ENCODE measurements at places on chromosomes 12 and 14. TPM values are rescaled to one million over a fixed set of nuclear protein-coding genes. Genes with fewer than 3 reads are reported as not detected.

GRCh38 chr12:4584281-4584680 is 22.3 kb downstream of the DYRK4 start:
- no peak overlapping the region for H3K27ac ChIP-seq
- no peaks in the 10 kb centered on the region for H3K27me3 ChIP-seq
- no peaks in the 10 kb centered on the region for H3K4me1 ChIP-seq
- no peaks in the 10 kb centered on the region for H3K36me3 ChIP-seq

SIRT4 gene
- total RNA-seq: 6.2 TPM

GRCh38 chr12:100554608-100555077 is 18.8 kb upstream of the GAS2L3 start:
- H3K36me3 ChIP-seq: no peaks in the 10 kb centered on the region
- H3K27ac ChIP-seq: no peak overlapping the region
- no peaks in the 10 kb centered on the region for H3K27me3 ChIP-seq
- peaks cover 12% of the 10 kb centered on the region for H3K4me1 ChIP-seq
- H3K4me3 ChIP-seq: no peak overlapping the region

DNA sequence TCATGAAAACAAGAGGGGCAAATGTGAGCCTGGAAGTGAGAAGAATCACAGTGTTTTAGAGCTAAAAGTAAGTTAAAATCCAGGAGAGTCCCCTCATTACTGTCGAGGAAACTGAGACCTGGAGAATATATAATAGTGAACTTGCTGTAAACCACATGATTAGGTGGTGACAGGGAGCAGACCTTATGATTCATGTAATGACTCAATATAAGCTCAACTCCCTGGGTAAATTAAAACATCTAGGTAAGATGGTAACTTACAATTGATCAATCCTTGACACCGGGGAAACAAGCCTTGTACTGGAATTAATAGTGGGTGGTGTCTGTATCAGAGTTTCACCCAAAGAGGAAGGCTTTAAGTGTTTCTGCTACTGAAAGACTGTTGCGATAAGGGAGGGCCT is 269.3 kb downstream of the SNAPC1 start:
- H3K27ac ChIP-seq: no peak overlapping the region
- no peak overlapping the region for H3K4me3 ChIP-seq
- no peaks in the 10 kb centered on the region for H3K27me3 ChIP-seq
- H3K4me1 ChIP-seq: peaks cover 18% of the 10 kb centered on the region
- H3K36me3 ChIP-seq: no peaks in the 10 kb centered on the region

- H3K27ac ChIP-seq: peak overlapping the region; percentile 94
- H3K36me3 ChIP-seq: no peaks in the 10 kb centered on the region
- H3K4me3 ChIP-seq: peak overlapping the region; percentile 35
- H3K4me1 ChIP-seq: peaks cover 36% of the 10 kb centered on the region
- peak; percentile 82 for DNase-seq
Measured at GRCh38 chr12:126191031-126191891, 1126.0 kb downstream of the AACS start.

DNA sequence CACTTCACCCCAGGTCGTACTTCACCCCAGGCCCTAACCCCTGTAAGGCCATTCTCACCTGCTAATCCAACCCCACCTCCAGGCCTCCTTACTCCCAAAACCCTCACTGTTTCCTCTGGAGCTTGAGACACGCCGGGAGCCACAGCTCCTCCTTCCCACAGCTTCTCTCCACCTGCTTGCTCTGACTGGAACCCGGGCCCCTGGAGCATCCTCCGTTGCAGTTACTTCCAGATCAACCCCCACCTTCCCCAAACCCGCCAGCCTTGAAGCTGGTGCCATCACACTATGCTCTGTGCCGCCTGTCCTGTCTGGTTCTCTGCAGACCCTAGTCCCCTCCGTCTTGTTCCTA is 34.6 kb upstream of the PPP2R5C start:
- peaks cover 16% of the 10 kb centered on the region for H3K4me1 ChIP-seq
- no peak for DNase-seq
- H3K27ac ChIP-seq: no peak overlapping the region
- H3K36me3 ChIP-seq: no peaks in the 10 kb centered on the region
- H3K27me3 ChIP-seq: no peaks in the 10 kb centered on the region
- no peak overlapping the region for H3K4me3 ChIP-seq

KLHL33 gene
- total RNA-seq: 0.26 TPM

ADAM21 gene
- not detected for total RNA-seq

GRCh38 chr14:32403021-32403420 is 73.9 kb downstream of the AKAP6 start:
- H3K27me3 ChIP-seq: no peaks in the 10 kb centered on the region
- H3K4me3 ChIP-seq: no peak overlapping the region
- H3K4me1 ChIP-seq: no peaks in the 10 kb centered on the region
- no peaks in the 10 kb centered on the region for H3K36me3 ChIP-seq

GPRC5D gene
- not detected for total RNA-seq

STAC3 gene
- 0.78 TPM for total RNA-seq

GRCh38 chr12:110203546-110203945 is 77.5 kb upstream of the ATP2A2 start:
- H3K36me3 ChIP-seq: no peaks in the 10 kb centered on the region
- H3K27ac ChIP-seq: no peak overlapping the region
- H3K4me1 ChIP-seq: no peaks in the 10 kb centered on the region
- H3K27me3 ChIP-seq: no peaks in the 10 kb centered on the region
- H3K4me3 ChIP-seq: no peak overlapping the region

ZNF740 gene
- total RNA-seq: 10.1 TPM

CPM gene
- 34.6 TPM for total RNA-seq

DNA sequence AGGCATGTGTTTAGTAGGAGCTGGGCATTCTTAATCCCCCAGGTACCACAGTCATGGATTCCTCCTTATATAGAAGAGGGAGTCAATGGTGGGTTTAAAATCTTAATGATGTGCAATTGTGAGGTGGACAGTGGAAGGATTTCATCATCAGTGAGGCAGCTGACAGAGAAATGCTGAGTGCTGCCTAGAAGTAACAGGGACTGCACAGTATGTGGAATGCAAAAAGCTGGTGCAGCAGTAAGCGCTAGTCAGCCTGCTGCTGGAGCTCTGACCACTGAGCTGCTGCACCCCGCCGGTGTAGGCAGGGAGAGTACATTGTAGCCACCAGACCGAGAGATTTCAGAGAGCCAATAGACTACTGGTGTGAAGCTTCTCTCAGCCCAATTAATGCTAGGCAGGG is 80.5 kb upstream of the DACT1 start:
- no peaks in the 10 kb centered on the region for H3K4me1 ChIP-seq
- no peaks in the 10 kb centered on the region for H3K27me3 ChIP-seq
- no peaks in the 10 kb centered on the region for H3K36me3 ChIP-seq
- no peak for DNase-seq

DNA sequence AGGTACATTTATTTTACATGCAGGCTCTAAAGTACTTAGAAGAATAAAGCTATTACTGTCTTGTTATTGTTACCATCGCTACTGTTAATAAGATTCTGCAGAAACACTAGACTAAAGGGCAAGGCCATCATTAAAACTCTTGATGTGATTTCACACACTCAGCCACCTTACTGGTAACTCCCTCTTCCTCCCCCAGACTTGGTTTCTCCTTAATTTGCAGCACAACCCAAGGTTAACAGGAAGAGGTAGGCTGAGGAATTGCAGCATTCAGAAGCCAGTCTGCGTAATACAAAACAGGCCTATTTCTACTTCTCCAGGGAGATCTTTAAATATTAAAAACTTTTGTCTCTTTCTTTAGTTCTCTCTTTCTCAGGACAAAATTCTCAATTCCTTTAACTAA is 210.3 kb downstream of the BTG1 start:
- peaks cover 23% of the 10 kb centered on the region for H3K4me1 ChIP-seq
- H3K27me3 ChIP-seq: no peaks in the 10 kb centered on the region
- no peak overlapping the region for H3K27ac ChIP-seq
- no peak for DNase-seq

Measured in body of pancreas (tissue), 4 donors.